ENCODE measurements at places on chromosomes 16 and 17.

DNA sequence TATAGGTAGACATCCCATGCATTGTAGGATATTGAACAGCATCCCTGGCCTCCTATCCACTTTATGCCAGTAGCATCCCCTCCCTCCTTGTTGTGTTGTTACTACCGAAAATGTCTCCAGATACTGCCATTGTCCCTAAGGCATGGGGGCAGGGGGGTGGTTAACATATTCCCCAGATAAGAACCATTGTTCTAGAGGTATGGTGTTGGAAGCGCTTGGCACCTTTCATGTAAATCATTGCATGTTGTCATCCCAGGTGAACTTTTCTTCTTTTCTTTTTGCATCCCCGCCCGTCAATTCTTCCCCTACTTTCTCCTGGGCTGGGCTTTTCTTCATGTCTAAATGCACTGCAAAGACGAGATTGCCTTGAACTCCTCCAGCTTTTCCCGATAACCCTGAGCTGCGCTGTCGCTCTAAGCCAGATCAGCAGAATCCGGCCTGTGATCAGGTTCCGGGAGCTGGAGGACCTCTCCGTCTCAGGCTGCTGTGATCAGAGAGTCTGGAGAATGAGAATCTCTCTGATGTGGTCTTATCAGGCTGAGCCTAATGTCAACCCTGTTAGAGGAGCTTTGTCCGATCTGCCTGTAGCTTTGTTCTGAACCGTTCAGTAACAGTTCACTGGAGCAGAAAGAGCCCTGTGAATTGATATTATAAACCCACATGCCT is 76.2 kb downstream of the RBFOX1 start:
- DNase-seq = no peak

- no peak for DNase-seq
Measured at GRCh38 chr17:30376621-30377452, 1.9 kb upstream of the CPD start.

- DNase-seq = no peak
Measured at GRCh38 chr16:58418601-58419000, 26.3 kb downstream of the GINS3 start.

DNA sequence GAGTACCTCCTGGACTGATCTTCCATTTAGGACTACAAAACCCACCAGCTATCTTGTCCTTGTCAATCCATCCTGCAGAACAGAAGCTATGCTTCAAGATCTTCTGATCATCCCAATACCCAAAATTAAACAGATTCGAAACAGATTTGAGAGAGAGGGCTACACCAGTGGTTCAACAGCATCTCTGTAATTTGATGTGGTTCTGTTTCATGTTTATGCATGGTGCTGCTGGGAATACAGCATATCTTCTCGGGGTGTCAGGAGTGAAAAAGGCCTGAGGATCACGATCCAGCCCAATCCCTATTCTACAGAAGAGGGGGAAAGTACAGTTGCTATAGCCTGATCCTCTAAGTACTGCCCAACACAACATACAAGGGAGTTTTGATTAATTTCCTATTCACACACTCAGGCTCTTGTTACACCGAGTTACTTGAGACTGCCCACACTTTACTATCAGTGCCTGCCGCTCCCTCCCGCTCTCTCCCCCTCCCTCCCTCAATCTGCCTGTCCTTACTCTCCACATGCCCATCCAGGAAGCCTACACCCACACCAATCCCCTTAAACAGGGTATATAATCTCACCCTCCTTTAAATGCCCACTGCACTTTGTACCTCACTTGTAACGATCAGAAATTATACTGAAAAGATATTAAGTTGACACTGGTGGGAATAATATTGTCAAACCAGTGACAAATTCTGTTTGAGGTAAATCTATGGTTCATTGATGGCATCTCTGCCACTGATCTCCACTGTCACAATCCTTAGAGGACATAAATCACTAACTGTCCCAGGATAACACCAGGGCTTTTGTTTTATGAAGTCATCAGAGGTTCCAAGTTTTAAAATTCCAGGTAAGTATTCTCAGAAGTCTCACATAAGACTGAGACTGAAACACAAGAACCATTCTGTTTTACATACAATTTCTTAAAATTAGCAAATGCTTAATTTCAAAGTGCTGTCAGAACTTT is 89.3 kb upstream of the PLEKHM1 start:
- no peak for DNase-seq

- DNase-seq = no peak
Measured at GRCh38 chr16:13186813-13187212, 285.4 kb downstream of the SHISA9 start.

DNA sequence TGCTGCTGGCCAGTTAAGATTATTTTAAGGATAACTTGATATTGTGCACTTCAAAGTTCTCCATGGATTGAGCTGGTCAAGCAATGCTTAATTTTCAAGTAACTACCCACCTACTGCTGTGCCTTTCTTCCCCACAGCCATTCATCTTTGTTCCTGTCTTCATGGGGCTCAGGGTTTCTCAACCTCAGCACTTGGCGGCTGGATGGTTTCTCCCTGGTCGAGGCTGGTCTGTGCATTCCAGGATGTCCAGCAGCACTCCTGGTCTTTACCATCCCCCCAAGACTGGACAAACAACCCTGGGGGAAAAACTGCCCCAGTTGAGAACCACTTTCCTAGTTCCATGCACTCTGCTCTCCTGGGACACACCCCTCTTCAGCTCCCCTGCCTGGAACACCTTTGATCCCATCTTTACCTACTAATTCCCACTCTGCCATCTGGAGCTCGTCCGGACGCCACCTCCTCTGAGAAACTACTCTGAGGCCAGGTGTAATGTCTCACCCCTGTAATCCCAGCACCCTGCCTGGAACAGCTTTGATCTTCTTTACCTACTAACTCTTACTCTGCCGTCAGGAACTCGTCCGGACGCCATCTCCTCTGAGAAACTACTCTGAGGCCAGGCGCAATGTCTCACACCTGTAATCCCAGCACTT is 81.5 kb downstream of the NXN start:
- no peak for DNase-seq

Data from stimulated activated CD8-positive, alpha-beta memory T cell treated with anti-CD3 and anti-CD28 coated beads, Interleukin-12 subunit alpha, Interleukin-12 subunit beta, amount 100 ng/mL, for 1 hour (primary cell).